ENCODE measurements at places on chromosomes 16 and 17. TPM values are rescaled to one million over a fixed set of nuclear protein-coding genes. Genes with fewer than 3 reads are reported as not detected.

The MYH2 gene
- total RNA-seq: not detected

The SCIMP gene
- not detected for total RNA-seq

The ITGA3 gene
- total RNA-seq: 23.7 TPM

The TEKT5 gene
- not detected for total RNA-seq

The CHRNE gene
- total RNA-seq: 0.88 TPM

The SHCBP1 gene
- total RNA-seq: 38.4 TPM

The ECI1 gene
- 33.4 TPM for total RNA-seq

The ZNHIT3 gene
- 37.6 TPM for total RNA-seq

The OTOA gene
- total RNA-seq: 0.05 TPM

The DHRS7C gene
- total RNA-seq: not detected

The NUPR1 gene
- not detected for total RNA-seq

The PCTP gene
- total RNA-seq: 6.5 TPM

The UBE2I gene
- 217 TPM for total RNA-seq

The CACNG1 gene
- not detected for total RNA-seq

The KCNJ12 gene
- total RNA-seq: not detected

The TBX4 gene
- not detected for total RNA-seq

The MT1G gene
- total RNA-seq: 24.1 TPM

The CD300E gene
- total RNA-seq: not detected

The KIF2B gene
- not detected for total RNA-seq

The MFAP4 gene
- total RNA-seq: not detected

The MYL4 gene
- total RNA-seq: 0.39 TPM

The SYCE1L gene
- total RNA-seq: 3.8 TPM

The ASGR2 gene
- not detected for total RNA-seq

The SSTR5 gene
- total RNA-seq: not detected

The SLC38A8 gene
- total RNA-seq: not detected

The KRTAP17-1 gene
- not detected for total RNA-seq

The XAF1 gene
- 434 TPM for total RNA-seq

The PSMD3 gene
- total RNA-seq: 130 TPM

The HASPIN gene
- 26.9 TPM for total RNA-seq

The CYGB gene
- total RNA-seq: 0.29 TPM

The CDIP1 gene
- total RNA-seq: 36.9 TPM

The STH gene
- total RNA-seq: not detected

The ZNF597 gene
- total RNA-seq: 3.0 TPM

The USH1G gene
- total RNA-seq: not detected

The SPECC1 gene
- total RNA-seq: 9.8 TPM

The GPR142 gene
- not detected for total RNA-seq

The EFCAB13 gene
- 3.1 TPM for total RNA-seq

The OR3A3 gene
- not detected for total RNA-seq

The SLFN14 gene
- 0.10 TPM for total RNA-seq

The ZNF213 gene
- total RNA-seq: 13.3 TPM

The PDILT gene
- total RNA-seq: not detected

The HSD17B1 gene
- 0.34 TPM for total RNA-seq

The PRSS22 gene
- not detected for total RNA-seq

The CHST6 gene
- total RNA-seq: not detected

The TTYH2 gene
- 11.0 TPM for total RNA-seq

The SHISA6 gene
- not detected for total RNA-seq

The MYCBPAP gene
- total RNA-seq: 8.2 TPM

The NKIRAS2 gene
- total RNA-seq: 29.4 TPM

The E2F4 gene
- 137 TPM for total RNA-seq

The FSCN2 gene
- 0.37 TPM for total RNA-seq

The ZNF19 gene
- 2.0 TPM for total RNA-seq

The KRT12 gene
- total RNA-seq: not detected

The CDH13 gene
- not detected for total RNA-seq
